ENCODE measurements at places on chromosomes 1 and 21.
A peak's percentile ranks its signal among the peaks of the same experiment; 100 is the strongest.

DNA sequence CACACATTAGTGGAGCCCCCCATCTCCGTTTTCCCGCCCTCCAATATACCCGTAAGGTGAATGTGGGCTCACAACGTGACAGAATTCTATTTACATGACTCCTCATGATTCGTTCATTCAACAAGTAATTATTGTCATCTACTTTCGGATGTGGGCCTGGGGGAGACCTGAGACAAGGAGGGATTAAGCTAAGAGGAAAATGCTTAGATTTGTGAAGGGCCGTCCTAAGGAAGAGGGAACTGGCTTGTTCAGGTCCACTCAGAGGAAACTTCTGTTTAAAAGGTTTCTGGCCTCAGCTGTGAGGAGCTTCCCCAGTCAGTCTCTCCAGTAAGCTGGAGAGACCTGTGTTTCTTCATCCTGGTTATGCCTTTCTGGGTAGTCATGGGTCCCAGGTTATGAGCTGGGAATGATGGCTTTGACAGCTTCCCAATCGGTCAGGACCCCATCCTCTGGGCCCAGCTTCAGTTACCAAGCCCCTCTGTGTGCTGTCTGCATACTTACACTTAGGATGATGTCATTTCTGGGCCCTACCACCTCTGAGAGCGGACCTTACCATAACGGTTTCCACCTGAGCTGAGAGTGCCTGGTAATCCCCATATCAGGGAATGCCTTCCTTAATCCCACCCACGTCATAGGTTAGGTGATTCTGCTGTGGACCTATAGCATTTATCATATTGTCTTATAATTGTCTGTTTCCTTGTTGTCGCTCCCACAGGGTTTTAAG is 687 bp upstream of the ERI3 start:
- peak; percentile 11 for DNase-seq

DNA sequence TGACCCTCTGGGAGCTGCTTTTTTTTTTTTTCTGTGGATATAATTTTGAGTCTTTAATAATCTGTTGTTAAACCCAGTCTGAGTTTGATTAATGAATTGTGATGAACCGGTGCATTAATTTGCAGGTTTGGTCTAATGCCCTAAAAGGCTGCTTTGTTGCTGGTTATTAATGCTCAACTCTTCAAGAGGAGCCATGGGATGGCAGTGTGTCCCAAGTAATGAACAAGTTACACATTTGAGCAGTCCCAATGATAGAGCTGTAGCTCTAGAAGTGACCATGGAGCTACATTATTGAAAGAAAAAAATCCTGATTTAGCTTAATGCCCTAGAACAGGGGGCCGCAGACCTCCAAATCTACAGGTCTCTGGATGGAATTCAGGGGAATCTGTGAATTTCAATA is 53.1 kb downstream of the RWDD3 start:
- no peak for DNase-seq

DNA sequence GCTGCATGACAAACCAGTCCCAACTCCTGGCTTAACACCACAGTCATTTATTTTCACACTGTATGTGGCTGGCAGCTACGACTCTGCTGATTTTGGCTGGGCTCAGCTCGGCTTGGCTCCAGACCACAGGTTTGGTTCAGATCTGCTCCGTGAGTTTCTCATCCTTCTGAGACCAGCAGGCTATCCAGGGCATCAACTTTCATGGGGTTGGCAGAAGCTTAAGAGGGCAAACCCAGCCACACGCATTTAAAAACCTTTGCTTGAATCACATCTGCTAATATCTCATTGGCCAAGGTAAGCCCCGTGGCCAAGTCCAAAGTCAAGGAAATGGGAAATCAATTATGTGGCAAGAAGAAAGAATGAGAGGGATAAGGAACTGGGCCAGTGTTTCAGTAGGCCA is 574.2 kb downstream of the MATN1 start:
- DNase-seq, result no peak

- DNase-seq, result no peak
These were observed 124.6 kb downstream of the BACH1 start for GRCh38 chr21:29423099-29423870.

GRCh38 chr1:14726606-14727005 is 128.1 kb downstream of the KAZN start:
- DNase-seq, result no peak

GRCh38 chr1:231201375-231201978 is 39.5 kb upstream of the GNPAT start:
- DNase-seq, result no peak

DNA sequence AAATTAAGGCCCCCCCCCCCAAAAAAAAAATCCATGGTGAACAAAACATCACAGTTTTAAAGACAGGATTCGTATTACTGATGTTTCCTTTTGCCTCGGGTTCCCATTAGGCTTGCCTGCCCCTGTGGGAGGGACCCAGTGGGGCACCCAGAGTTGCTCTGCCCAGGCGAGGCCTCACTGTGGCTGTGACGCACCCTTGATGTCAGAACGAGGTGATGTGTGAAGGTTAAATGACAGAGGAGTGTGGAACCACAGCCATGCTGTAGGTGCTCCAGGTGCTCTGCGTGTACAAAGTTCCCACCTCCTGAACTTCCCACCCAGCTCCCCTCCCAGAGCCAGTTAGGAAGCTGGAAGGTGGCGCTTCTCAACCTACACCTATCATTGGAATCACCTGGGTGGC is 37.9 kb downstream of the GRHL3 start:
- no peak for DNase-seq

DNA sequence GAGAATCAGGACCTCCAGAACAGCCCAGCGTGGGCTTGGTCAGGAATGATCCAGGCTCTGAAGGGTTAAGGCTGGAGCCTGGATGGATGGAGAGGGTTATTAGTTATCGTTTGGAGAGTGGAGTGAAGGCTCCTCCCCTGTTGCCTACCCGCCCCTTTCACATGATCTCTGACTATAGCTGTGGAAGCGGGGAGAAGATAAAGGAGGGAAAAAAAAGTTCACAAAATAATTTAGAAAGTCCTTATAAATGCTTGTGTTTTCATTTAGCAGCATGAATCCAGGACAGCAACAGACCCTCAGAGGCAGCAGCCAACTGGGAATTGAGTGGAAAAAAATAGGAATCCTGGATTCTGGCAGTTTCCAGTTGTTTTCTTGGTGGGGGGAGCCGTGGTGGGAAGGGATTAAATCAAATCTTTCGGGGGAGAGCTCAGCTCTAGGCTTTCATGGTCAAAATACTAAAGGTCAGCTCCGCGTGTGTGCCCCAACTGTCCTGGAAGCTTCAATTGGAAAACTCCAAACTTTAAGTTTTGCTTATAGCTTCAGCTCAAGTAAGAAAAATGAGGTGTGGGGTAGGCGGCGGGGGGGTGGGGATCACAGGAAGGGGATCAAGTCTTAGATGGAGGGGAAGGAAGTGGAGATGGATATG is 595 bp upstream of the DDR2 start:
- DNase-seq, result peak; percentile 65
